Anterior cingulate cortex (tissue), 58 donors: ENCODE measurements at places on chromosomes 3 and 15.

GRCh38 chr15:40233727-40234577, 4.9 kb upstream of the PAK6 start:
- no peak for DNase-seq

GRCh38 chr3:42507761-42508335, 5.4 kb downstream of the VIPR1 start:
- DNase-seq = no peak

GRCh38 chr15:28944286-28944685, 58.5 kb downstream of the APBA2 start:
- no peak for DNase-seq

GRCh38 chr15:25901811-25902605, 38.9 kb upstream of the ATP10A start:
- DNase-seq = peak; percentile 42

- no peak for DNase-seq
These were observed 70.0 kb downstream of the UBE3A start for GRCh38 chr15:25368850-25369249.

- no peak for DNase-seq
These were observed 70.3 kb downstream of the MYLK start for GRCh38 chr3:123813876-123814275.

GRCh38 chr3:135513106-135514059, 452.1 kb upstream of the PPP2R3A start:
- no peak for DNase-seq

- DNase-seq = no peak
These were observed 14.6 kb downstream of the ACAD11 start for GRCh38 chr3:132645058-132645457.

DNA sequence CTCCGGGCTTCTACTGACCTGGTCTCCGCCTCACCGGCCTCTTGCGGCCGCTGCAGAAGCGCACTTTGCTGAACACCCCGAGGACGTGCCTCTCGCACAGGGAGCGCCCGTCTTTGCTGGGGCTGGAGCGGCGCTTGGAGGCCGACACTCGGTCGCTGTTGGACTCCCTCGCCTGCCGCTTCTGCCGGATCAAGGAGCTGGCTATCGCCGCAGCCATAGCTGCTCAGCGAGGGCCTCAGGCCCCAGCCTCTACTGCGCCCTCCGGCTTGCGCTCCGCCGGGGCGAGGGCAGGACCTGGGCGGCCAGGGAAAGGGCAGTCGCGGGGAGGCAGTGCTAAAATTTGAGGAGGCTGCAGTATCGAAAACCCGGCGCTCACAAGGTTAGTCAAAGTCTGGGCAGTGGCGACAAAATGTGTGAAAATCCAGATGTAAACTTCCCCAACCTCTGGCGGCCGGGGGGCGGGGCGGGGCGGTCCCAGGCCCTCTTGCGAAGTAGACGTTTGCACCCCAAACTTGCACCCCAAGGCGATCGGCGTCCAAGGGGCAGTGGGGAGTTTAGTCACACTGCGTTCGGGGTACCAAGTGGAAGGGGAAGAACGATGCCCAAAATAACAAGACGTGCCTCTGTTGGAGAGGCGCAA, 319.2 kb downstream of the FGF12 start:
- no peak for DNase-seq

DNA sequence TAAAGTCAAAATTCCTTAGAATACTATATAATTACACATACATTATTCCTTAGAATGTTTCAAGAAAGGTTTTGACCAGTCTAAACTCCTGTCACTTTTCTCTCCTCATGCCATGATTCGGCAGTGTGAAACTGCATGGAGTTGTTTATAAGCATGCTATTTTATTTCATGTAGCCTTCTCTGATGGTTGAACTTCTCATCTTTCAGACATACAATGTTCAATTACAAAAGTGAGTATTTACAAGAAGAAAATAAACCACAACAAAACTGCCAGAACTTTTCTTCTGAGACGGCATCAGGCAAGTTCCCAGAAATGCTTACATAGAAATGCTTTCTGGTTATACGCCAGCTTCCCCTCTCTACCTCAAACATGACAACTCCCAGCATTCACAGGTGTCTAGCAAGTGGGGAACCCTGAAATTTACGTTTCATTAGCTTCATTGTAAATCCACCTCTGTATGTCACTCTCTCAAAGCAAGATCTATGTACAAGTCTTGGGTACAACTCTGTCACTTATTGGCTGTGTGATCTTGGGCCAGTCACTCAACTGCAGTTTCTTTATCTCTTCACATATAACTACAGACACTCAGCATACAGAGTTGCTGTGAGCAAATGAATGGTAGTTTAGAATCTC, 42.7 kb downstream of the HDGFL3 start:
- no peak for DNase-seq

- peak; percentile 12 for DNase-seq
These were observed 1.7 kb downstream of the CHDH start for GRCh38 chr3:53844262-53845102.

GRCh38 chr15:97410897-97411575, 549.5 kb upstream of the ARRDC4 start:
- DNase-seq = no peak

DNA sequence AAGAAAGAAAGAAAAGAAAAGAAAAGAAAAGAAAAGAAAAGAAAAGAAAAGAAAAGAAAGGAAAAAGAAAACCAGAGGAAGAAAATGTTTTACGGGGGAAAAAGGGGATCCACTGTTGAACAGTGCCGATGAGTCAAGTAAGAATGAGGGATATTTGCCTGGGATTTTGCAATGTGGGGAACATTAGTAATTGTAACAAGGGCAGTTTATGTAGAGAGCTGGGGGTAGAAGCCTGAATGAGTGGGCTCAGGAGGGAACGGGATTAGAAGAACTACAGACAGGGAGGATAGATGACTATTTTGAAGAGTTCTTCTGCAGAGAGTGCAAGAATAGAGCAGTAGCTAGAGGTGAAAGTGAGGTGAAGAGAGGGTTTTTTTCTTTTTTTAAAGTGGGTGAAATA, 28.7 kb downstream of the GATM start:
- no peak for DNase-seq

DNA sequence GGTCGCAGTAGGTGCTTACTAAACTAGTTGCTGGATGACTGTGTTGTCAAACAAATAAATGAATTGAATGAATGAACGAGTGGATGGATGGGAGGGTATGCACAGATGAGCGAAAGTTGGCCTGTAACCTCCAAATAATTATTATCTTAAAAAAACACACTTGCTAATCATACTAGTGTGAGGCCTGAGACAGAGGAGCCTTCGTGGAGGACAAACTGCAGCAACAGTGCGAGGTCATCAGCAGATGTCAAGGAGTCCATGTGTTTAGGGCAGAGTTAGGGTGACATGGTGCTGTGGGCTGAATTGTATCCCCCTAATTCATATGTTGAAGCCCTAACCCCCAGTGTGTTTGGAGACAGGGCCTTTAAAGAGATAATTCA, 24.4 kb downstream of the CORO2B start:
- DNase-seq = no peak

DNA sequence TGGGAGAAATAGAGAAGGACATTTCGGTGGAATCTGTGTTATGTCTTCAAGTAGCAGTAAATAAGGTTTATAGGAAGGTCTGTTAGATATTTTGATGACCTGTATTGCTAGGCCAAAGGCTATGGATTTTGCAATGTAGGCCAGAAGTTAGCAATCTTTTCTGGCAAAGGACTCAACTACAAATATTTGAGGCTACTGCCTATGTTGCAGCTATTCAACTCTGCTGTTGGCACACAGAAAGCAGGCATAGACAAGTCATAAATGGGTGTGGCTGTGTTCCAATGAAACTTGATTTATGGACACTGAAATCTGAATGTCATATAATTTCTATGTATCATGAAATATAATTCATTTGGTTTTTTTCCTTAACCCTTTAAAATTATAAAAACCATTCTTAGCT, 438.7 kb upstream of the C2CD4B start:
- no peak for DNase-seq

- DNase-seq = no peak
These were observed 73.2 kb downstream of the AAGAB start for GRCh38 chr15:67181221-67181639.

DNA sequence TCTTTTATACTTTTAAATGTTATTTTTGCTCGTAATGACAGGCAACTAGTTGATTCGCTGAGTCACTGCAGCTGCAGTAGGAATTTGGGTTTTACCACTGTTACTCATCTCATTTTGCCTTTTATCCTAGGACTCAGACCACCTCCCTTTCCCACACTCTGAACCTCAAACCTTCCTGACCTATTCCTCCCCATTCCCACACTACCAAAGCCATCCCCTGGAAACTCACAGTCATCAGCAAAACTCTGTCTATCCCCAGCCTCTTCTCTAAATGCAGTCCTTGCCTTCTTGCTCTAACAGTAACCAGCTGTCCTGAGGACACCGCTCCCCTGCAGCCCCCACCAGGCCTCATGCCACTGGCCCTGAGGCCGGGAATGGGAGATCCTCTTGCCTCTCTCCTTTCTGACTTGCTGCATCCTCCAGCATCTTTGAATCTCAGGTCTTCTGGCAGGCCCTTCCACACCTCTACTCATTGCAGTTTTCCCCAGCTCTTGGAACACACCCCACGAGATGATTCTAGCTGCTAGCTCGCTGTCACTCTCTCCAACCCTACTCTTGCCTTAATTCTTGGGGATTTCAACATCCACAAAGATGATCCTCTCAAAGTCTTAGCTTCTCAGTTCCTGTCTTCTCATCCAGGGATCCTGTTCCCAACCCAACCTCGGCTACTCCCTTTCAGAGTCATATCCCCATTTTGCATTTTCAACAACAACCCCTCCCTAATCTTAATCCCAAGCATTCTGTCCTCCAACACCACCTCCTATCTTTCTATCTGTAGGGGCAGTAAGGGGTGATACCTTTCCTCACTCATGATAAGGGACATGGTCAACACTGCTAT, 55.9 kb upstream of the C3orf80 start:
- DNase-seq = no peak

DNA sequence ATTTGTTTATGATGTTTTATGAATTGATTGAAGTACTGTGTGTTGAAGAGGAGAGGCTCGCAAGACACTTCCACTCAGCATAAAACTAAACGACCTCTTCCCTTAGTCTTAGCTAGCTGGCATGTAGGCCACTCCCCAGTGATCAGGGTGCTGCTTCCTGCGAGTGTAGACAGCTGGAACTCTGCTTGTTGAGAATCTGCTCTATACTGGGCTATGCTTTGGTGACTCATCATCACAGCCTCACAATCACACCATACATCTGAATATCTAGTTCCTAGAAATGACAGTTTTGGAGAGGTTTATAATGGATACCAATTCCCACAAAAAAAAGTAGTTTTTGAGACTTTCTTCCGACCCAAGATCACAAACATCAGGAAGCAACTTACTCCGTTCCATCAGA, 1.5 kb upstream of the SLC24A5 start:
- DNase-seq = no peak

GRCh38 chr3:50551681-50552435, 15.7 kb downstream of the C3orf18 start:
- DNase-seq = no peak

GRCh38 chr3:189797103-189797750, 166.0 kb downstream of the TP63 start:
- DNase-seq = no peak

GRCh38 chr15:79088426-79089205, 2.0 kb downstream of the RASGRF1 start:
- no peak for DNase-seq

GRCh38 chr3:52836471-52836845, 1.6 kb upstream of the MUSTN1 start:
- no peak for DNase-seq

DNA sequence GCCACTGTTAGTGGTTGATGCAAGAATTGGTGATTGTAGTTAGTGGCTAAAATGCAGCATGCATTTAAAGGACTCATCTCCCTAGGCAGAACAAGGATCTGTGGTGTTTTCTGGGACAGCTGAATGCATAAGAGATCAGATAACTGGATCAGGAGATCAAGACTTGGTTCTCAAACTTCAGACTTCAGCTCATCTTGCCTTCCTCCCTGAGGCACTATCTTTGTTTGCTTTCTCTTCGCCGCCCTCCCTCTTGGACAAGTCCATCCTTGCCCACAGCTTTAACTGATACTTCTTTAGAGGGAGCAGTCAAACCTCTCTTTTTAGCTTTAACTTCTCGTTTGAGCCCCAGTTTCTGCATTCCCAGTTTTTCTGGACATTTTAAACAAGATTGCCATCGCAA, 195.4 kb upstream of the TPRG1 start:
- no peak for DNase-seq

GRCh38 chr15:99472416-99473145, 93.2 kb upstream of the MEF2A start:
- no peak for DNase-seq

GRCh38 chr3:129187857-129188256, 4.2 kb upstream of the CNBP start:
- DNase-seq = no peak

- no peak for DNase-seq
These were observed 18.4 kb downstream of the HDAC11 start for GRCh38 chr3:13498354-13499060.

- DNase-seq = no peak
These were observed 265.4 kb downstream of the CGGBP1 start for GRCh38 chr3:87793337-87793877.

- no peak for DNase-seq
These were observed 71.9 kb upstream of the FBN1 start for GRCh38 chr15:48717458-48717857.

- no peak for DNase-seq
These were observed 72.9 kb downstream of the MEGF11 start for GRCh38 chr15:66180531-66181097.

GRCh38 chr3:188486126-188486525, 332.2 kb downstream of the LPP start:
- DNase-seq = no peak

- peak; percentile 37 for DNase-seq
These were observed 116.2 kb downstream of the MFSD1 start for GRCh38 chr3:158918008-158918407.

GRCh38 chr15:64112073-64112772, 16.4 kb downstream of the SNX1 start:
- DNase-seq = no peak

GRCh38 chr15:100879061-100879463, 569 bp upstream of the ALDH1A3 start:
- DNase-seq = no peak

DNA sequence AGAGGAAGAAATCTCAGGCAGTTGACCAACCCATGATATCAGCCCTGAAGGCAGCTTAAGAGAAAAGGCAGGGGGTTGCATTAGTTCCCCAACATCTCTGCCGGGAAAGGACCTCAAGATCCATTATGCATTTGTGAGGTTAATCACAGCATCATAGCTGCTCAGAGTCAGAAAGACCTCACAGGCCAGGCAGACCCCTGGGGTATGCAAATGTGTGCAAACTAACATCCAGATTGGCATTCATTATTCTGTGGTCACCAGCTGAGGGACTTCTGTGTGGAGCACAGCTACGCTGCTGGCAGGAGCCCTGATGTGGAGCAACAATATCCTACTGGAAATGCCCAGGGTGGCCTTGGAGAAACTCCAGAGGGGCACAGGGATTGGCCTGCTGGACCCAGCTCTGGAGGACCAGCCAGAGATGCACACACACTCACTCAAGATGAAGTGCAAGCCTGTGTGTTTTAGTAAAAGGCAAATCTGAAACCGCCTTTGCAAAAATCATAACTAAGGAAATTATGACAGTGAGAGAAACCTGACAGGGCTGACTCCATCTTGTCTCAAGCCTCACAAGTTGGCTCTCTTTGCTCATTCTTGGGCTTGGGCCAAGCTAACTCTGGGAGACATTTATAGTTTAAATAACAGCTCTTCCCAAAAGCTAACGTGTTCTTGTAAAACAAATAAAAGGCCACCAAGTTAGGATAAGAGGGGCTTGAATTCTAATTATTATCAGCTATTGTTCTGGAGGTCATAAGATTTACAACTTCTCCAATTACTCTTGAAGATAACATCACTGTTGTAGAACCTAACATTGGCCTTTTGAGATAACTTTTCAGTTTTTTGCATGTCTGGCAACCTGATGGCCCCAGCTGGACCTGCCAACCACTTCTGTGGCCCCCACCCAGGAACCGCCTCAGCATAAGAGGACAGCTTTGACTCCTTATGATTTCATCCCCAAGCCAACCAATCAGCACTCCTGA, 257.1 kb downstream of the UACA start:
- DNase-seq = no peak
